Hippocampal formation (tissue), 2 donors: ENCODE measurements at places on chromosomes 11 and 22.

GRCh38 chr11:10518123-10518522 is 22.9 kb downstream of the RNF141 start:
- no peak for DNase-seq

GRCh38 chr22:36904260-36904880 is 9.1 kb upstream of the CSF2RB start:
- DNase-seq, result no peak

- DNase-seq, result no peak
These were observed at the start of gene LGALS12 for GRCh38 chr11:63505857-63506528. Gene LGALS12 (plus strand): TSS chr11:63506084. CDS start chr11:63506459, 375 bp downstream.

GRCh38 chr11:86175626-86176025 is 68.9 kb upstream of the EED start:
- no peak for DNase-seq

DNA sequence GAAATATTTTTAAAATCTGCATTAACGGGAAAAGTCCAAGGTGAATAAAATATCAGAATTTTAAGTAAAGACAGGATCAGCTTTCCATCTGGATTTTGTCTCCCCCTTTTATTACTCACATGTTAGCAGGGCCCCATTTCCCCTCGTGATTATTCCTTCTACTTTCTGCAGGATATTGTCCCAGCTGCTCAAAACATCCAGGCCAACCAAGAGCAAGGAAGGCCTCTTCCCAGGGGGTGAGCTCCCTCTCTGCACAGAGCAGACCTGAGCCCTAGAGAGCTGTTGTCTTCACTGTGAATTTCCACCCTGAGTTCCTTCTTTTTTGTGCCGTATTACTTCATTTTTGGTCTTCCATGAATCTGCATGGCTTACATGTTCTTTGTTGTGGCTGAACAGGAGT is 3.7 kb upstream of the TMPRSS13 start:
- DNase-seq, result no peak

GRCh38 chr11:35047179-35047578 is 91.8 kb upstream of the CD44 start:
- no peak for DNase-seq

GRCh38 chr22:30871391-30872284 is 96.9 kb downstream of the MORC2 start:
- no peak for DNase-seq

GRCh38 chr11:72588421-72589410 is 85.5 kb downstream of the PDE2A start:
- DNase-seq, result no peak

GRCh38 chr11:12217879-12218278 is 107.5 kb downstream of the MICAL2 start:
- no peak for DNase-seq

- DNase-seq, result no peak
These were observed 76.2 kb downstream of the TTC17 start for GRCh38 chr11:43434893-43435292.

- DNase-seq, result no peak
These were observed 380.2 kb downstream of the OR4C45 start for GRCh38 chr11:50412832-50413231.

DNA sequence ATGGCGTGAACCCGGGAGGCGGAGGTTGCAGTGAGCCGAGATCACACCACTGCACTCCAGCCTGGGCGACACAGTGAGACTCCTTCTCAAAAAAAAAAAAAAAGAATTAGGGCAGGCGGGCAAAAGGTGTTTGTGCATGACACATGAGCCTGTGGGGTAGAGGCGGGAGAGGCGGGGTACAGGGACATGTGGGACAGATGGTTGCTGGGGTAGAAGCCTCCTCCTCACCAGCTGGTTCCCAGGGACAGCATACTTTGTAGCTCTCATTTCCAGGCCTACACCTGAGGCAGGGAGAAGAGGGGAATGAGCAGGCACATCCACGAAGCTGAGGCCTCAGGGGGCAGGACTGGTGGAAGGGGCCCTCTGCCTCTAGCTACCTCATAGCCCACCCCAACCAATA is 23.7 kb downstream of the YWHAH start:
- no peak for DNase-seq

GRCh38 chr22:42862045-42862734 is 5.1 kb upstream of the ARFGAP3 start:
- DNase-seq, result no peak

- peak; percentile 77 for DNase-seq
These were observed 737 bp upstream of the STIP1 start for GRCh38 chr11:64185175-64185692.

GRCh38 chr11:17807034-17807433 is 72.5 kb downstream of the KCNC1 start:
- DNase-seq, result no peak

DNA sequence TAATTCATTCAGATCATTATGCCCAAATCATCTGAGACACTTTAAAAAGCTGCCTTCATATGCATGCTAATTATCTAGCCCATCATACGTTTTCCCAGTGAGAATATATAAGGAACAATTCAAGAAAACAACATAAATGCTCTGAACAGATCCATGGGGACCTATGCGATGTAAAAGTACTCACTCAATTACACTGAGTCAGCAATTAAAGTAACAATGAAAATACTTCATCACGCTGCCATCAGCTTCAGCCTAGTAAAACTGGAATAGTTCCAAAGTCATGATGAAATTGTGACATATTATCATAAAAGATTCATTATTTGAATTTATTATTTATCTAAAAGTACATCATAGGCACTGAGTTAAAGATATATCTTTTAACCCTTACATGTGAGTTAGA is 3.7 kb upstream of the OR8K5 start:
- no peak for DNase-seq

GRCh38 chr11:122984186-122985011 is 2.8 kb upstream of the BSX start:
- no peak for DNase-seq

- peak; percentile 24 for DNase-seq
These were observed 1031.8 kb downstream of the NTM start for GRCh38 chr11:132402071-132402684.

- no peak for DNase-seq
These were observed 27.4 kb upstream of the MUC15 start for GRCh38 chr11:26599425-26599824.

GRCh38 chr11:14288189-14288935 is 70.6 kb downstream of the RRAS2 start:
- DNase-seq, result no peak

- no peak for DNase-seq
These were observed 16.9 kb downstream of the ADORA2A start for GRCh38 chr22:24444251-24444650.

GRCh38 chr11:84407091-84407490 is 1120.9 kb upstream of the CCDC90B start:
- DNase-seq, result no peak

GRCh38 chr11:94960488-94960887 is 12.9 kb downstream of the CWC15 start:
- DNase-seq, result no peak

DNA sequence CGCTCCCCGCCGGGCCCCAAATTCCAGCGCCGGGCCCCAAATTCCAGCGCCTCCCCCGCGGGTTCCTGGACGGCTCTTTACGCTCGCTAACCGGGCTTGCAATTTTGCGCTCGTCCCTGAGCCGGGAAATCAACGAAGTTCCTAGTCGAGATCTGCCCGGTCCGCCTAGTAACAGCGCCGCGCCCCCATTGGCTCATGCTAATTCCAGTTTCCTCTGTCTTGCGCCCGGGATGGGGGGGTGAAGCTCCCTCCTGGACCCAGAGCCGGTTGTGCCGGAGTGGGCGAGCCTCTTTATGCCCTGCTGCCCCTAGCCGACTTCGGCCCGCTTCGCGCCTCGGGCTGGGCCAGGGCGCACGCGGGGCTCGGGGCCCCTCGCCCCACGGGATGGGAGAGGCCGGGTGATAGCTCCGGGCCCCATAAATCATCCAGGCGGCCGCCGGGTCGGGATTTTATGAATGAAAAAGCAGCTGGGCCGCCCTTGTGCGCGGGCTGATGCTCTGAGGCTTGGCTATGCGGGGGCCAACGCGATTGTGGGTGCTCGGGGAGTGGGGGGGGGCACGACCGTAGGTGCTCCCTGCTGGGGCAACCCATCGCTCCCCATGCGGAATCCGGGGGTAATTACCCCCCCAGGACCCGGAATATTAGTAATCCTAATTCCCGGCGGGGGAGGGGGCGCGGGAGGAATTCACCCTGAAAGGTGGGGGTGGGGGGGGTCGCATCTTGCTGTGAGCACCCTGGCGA is 1.8 kb upstream of the CCND1 start:
- DNase-seq, result peak; percentile 25

DNA sequence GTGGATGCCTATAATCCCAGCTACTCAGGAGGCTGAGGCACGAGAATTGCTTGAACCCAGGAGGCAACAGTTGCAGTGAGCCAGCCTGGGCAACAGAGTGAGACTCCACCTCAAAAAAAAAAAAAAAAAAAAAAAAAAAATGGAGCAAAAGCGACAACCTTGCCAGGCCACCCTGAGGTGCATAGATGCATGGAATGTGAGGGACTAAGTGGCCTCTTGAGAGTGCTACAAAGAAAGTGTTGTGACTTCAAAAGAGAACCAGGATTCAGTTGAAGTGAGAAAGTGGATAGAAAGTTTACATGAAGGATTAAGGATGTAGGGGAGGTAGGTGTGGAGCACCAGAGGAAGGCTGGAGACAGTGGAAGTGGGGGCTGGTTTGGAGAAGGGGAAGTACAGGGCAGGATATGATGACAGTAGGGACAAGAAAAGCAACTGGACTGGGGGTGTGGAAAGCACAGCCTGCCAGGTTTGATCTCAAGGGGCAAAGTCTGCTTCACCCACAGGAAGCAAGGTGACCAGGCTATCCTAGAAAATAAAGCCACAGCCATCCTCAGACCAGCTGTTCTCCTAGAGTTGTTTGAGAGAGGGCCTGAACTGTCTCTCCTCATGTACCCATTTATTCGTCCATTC is 36.0 kb upstream of the OLFML1 start:
- no peak for DNase-seq

DNA sequence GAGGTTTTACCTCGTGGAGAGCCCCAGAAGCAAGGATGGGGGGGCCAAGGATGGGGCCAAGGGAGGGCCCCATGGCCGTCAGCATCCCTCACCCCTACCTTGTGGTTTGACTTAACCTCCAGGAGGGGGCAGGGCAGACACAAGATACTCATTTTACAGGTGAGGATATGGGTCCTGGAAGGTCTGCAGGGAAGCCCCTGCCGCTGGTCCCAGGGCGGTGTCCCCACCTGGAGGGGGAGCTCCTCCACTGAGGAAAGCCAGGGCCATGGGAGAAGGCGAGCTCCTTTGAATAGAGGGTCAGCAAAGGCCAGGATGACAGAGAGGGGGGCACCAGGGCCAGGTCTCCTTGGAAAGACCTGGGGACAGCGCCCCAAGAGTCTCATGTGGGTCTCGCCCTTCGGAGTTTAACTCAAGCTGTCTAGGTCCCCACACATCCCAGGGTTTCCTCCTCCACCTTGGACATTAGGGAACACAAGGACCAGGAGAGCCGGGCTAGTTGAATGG is 5.9 kb upstream of the ADORA2A start:
- no peak for DNase-seq

DNA sequence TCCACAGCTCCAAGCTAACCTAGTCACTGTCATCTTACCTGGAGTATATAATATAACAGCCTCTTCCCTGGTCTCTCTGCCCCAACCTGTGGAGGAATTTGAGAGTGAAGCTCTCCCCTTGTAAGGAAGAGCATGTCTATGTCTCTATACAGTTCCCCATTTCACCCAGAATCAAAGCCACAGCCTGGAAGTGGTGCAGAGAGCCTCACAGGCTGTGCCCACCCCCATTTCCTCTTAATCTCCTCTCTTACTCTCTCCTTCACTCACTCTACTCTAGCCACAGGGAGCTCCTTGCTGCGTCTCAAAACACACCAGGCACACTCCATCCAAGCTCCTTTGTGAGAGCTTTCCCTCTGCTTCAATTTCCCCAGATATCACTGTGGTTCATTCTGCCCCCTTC is 302.5 kb upstream of the ISX start:
- DNase-seq, result no peak

GRCh38 chr22:23102776-23103175 is 32.5 kb downstream of the GNAZ start:
- no peak for DNase-seq
